ENCODE measurements at places on chromosomes 1 and 21.
A peak's percentile ranks its signal among the peaks of the same experiment; 100 is the strongest.

GRCh38 chr1:53618500-53619366 lies 120.2 kb downstream of the GLIS1 start:
- peak; percentile 34 for DNase-seq

- peak; percentile 62 for DNase-seq
Measured at GRCh38 chr1:151820940-151821339, 10.7 kb downstream of the RORC start.

- no peak for DNase-seq
Measured at GRCh38 chr1:223135176-223135942, 7.7 kb downstream of the TLR5 start.

DNA sequence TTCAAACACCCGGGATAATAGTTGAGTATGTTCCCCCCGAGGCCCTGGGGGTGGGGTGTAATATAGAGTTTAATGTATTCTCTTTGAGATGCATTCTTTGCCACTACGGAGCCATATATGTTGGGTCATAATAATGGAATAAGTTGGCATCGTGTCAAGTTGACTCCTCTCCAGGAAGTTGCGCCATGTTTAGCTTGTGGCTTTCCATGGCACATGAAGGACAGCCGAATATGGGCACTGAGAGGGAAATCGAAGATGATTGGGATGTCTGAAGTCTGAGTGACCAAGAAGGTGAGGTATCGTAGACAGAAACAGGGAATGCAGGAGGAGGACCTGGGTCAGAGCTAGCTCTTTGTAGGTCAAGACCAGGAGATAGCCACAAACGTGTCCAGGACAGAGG lies 92.6 kb downstream of the PAX7 start:
- no peak for DNase-seq

GRCh38 chr1:222561656-222562055 lies 13.8 kb upstream of the HHIPL2 start:
- no peak for DNase-seq

DNA sequence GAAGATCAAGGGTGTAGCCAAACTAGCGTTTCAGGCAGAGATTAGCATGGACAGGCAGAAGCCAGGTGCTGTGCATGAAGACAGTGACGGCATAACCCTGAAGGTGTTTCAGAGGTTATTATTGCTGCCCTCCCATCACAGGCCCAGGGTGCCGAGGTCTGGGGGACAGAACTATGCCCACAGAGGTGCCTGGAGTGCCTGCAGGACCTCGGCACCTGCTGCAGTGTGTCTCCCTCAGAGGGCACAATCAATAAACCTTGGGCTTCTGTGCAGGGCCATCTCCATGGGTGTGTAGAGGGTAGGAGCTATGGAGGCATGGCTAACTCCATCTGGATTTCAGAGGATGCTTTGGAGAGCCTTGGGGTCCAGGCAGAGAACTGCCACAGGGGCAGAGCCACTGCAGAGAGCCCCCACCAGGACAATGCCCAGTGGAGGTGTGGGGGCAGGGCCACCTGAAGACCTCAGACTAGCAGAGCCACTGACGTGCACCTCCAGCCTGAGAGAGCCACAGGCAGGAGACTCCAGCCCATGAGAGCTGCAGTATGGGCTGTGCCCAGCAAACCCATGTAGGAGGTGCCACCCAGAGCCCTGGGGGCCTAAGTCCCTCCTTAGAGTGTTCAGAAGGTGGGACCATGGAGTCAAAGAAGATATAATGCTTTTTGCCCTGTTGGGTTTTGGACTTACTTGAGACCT lies 5.7 kb upstream of the ABCG1 start:
- no peak for DNase-seq

Measured in upper lobe of right lung (tissue), 1 donor.